Mesendoderm (in vitro differentiated cells): ENCODE measurements at places on chromosomes 6 and 20.

DNA sequence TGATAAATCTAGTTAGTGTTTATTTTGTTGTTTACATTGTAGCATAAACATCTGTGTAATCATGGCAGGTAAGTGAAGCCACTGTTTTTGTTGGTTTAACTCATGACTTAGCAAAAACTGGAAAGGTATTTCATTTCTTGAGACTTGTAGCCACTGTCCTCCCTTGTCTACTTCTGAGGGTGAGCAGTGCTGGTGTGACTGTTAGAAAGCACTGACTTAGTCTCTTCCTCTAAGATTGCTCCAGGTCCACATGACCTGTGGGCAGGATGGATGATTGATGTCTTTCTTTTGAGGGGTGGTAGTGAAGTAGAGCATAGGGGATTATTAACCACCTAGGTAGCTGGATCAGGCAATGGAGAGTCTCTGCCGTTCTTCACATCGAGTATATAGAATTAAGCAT is 203.8 kb downstream of the ARID1B start:
- no peak for DNase-seq

GRCh38 chr20:58822149-58822548 is 28.6 kb downstream of the GNAS-AS1 start:
- peak; percentile 19 for DNase-seq

DNA sequence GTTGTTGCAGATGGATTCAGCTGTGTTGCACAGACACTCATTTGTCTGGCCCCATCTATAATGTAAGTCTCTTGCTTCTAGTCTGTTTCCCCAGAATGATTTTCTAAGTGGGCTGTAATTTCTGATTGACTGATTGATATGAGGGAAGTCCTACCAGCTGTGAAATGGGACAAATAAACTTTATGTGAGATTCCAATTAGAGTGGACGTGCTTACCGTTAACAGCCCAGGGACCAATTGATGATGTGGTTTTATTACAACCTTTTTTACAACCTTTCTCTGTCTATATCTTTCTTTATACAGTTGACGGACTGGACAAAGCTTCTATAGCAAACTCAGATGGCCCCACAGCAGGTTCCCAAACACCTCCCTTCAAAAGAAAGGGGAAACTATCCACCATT is 33.9 kb downstream of the PHACTR2 start:
- no peak for DNase-seq

GRCh38 chr6:87848616-87849015 is 146.6 kb upstream of the AKIRIN2 start:
- no peak for DNase-seq

DNA sequence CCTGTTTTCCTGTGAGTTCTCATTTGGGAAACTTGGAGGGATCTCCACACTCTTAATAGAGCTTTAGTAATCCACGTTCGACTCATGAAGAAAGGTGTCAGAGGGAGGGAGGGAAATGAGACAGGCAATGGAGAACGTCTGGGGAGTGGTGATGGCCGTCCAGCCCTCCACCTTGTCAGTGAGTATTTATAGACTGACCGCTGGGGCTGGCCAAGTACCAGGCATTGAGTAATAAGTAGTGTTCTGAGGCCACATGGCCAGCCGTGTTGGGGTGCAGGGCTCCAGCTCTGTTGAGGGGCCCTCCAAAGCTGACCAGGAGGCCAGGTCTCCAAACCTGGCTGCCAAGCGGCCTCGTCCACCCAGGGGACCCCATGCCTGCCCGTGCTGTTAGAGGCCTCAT is 11.3 kb upstream of the DSN1 start:
- DNase-seq = no peak

DNA sequence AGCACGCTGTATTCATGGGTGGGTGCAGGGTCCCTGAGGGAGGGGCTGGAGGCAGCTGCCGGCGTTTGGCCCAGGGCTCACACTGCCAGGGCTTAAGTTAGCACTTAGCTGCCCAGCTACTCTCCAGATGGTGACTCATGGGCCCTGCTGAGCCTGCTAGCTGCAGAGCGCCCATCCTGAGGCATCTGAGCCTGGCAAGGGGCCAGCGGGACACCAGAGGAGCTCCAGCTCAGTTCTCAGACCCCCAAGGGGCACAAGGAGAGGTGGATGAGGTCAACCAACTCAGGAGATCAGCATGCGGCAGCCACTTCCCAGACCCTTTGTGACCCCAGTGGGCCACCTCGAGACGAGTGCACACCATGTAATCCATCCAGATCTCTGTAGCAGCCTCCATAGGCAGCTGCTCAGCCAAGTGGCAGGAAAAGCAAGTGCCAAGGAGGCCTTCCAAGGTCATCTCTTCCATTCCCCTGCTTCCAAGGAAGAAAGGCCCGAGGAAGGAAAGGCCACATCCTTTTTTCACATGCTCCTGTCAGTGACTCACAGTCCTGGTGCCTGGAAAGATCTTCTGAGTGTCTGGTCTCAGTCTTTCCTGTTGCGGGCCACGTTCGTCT is 35.3 kb downstream of the FOXP4 start:
- no peak for DNase-seq

- no peak for DNase-seq
Measured at GRCh38 chr6:60671369-60671768, 1614.7 kb downstream of the KHDRBS2 start.

GRCh38 chr6:11132194-11132888 is 20.8 kb upstream of the ERVFRD-1 start:
- no peak for DNase-seq

DNA sequence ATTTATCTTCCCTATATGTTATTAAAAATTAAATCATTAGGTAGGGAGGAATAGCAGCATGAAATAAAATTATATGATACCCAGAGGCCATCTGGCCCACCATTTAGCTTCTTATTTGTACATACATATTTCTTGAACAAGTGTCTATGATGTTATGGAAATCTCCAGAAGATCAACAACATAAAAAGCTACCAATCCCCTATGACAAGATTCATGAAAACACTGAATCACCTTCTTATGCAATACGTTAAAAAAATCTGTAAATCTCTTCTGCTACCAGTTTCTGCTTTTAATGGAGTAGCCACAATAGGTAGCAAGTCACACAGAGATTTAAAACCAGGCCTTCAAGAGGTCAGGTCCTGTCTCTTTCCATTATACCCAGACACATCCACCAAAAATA is 125.8 kb upstream of the ENPP5 start:
- DNase-seq = no peak

DNA sequence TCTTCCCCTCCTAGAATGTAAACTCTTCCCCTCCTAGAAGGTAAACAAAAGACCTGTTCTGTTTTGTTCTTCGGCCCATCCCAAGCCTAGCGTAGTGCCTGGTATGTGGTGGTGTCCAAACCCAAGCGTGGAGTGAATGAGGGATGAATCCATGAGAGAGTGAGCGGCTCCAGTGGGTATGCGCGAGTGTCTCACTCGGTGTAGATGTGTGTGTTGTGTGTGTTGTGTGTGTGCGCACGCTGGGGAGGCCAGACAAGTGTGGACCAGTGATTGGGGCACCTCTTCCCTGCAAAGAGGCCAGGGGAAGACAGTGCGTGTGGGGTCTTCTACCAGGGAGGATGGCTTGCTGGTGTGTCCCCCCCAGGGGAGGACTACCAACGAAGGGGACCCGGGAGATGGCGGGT is 392 bp upstream of the SLC2A10 start:
- no peak for DNase-seq

GRCh38 chr6:11263291-11263775 is 30.9 kb upstream of the NEDD9 start:
- peak; percentile 95 for DNase-seq

- DNase-seq = peak; percentile 85
Measured at GRCh38 chr6:75204217-75204958, 1.5 kb downstream of the COL12A1 start.

DNA sequence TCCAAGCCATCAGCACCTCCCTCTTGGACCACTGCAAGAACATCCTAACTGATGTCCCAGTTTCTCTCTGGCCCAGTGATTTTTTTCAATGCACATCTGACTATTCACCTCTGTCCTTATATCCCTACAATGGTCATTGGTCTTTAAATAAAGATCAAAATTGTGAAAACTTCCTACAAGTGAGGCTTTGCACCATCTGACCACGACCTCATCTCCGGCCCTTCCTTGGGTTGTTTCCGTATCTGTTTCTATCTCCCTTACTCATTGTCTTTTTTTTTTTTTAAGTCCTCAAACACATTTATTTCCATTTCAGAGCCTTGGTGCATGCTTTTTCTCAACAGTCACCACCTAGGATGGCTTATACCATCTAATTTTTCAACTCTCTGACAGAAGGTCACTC is 88.1 kb downstream of the IPCEF1 start:
- no peak for DNase-seq

DNA sequence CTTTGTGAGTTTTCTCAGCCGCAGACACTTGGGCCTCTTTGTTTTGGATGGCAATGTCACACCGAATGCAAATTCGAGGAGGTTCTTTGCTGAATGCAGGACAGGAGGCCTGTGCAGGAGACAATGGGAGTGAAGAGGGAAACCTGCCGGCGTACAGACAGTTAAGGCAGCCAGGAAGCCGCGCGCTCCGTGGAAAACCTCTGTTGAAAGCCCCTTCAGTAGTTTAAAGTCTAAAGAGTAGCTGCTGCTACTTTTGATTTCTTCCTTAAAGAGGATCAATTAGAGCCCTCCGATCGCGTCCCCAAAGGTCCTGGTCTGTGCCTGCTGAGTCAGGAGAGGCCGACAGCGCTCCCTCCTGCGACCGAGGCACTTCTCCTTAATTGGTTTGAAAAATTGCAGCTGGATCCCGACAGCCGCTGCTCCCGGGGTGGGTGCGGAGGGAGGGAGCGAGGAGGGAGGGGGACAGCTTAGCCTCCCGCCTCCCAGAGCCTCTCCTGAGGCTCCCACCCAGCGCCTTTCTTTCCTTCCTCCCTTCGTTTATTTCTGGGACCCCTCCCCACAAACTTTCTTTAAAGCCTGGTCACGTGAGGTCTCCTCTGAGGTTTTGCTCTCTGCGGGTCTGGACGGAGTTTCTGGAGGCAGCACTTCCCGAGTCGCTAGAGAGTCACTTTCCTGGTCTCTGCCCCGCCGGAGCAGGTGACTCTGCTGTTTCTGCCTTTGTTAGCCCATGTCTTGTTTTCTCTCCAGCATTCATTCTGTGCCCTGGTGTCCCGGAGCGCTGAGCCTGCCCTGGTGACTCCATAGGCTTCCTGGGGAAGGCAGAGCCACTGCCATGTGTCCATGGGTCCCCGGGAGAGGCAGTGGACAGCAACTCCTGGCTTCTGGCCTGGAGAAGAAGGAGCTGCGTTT is 22.3 kb upstream of the RPP40 start:
- DNase-seq = peak; percentile 89

DNA sequence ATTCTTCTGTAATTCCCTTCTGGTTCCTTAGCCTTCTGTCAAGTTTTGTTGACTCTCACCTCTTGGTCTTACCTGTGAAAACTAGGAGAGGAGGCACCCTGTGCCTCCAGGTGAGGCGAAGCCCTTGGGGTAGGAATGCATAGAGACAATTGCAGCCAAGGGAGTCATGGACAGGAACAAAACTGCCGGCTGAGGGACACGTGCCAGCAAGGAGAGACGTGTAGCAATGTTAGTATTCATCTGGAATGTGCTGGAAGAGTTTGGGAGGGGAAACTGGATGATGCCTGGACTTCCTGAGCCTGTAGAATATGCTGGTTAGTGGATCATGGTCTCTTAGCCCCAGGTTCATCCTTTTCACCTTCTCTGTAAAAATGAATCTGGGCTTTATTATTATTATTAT is 3.9 kb upstream of the TIAM2 start:
- no peak for DNase-seq

DNA sequence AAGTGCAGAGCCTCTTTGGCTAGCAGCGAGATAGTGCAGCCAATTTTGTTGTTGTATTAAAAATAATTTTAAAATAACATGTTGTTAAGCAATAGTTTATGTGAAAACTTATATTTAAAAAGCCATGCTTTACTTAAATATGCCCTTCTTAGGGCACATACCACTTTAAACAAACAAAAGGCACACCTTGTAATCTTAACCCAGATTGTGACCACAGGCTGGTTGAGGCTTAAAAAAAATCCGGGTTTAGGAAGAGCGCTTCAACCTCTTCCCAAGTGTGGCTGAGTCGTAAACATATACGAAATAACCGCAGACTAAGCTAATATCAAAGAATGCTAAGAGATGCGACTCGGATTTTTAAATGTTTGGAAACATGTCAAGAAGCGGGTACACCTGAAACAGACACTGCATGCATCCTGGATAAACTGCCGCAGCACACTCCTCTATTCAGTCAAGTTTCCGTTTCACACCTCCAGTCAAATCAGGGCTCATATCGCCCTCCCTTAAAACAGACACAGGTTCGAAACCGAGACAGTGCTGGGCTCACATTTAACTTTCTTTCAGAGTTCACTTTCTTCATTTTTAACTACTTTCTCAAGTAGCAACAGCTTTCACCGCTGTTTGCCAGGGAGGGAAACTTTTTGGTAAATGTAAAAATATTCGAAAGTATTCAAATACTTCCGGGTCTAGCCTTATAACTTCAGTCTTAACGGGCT is 1.5 kb downstream of the DEK start:
- peak; percentile 55 for DNase-seq

DNA sequence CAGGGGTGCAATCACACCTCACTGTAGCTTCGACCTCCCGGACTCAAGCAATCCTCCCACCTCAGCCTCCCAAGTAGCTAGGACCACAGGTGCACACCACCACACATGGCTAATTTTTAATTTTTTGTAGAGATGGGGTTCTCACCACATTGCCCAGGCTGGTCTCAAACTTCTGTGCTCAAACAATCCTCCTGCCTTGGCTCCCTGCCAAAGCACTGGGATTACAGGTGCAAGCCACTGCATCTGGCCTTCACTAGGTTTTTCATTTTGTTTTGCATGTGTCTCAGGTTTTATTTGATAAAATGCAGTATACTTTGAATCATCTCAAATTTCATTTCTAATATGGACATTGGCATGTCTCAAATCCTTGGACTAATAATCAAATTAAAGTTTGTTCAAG is 98.7 kb downstream of the SLC16A10 start:
- DNase-seq = no peak

DNA sequence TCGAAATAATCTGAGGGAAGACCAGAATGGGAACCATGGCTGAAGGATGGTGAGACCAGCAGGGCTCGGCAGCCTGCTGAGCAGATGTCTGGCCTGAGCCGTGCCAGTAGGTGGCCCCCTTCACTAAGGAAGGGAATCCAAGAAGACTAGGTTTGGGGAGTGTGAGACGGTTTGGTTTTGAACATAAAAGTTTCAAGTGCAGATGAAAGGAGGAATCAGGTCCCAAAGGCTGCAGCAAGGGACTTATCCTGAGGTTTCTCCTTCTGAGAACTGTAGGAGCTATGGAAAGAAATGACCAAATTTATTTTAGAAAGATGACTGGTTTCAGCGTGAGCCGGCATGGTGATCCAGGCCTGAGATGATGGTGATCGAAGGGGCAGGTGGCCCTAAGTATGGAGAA is 4.6 kb upstream of the OSER1 start:
- peak; percentile 79 for DNase-seq
